ENCODE measurements at places on chromosomes 12 and 14.

DNA sequence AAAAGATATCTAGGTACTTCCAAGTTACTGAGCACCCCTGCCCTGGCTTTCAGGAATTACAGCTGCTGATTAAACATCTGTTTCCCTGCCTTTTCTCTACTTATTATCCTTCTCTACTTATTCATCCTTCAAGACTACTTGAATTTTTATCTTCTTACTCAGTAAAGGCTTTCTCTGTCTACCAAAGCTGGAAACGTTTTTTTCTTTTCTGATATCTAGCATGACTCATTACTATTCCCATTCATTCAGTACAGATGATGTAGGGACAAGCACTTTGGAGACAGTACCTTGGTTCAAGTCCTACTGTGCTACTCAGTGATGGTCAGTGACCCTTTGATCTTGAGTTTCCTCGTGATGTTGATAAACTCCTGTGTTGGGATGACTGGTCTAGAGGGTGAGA is 848.7 kb downstream of the NRXN3 start:
- DNase-seq: no peak

DNA sequence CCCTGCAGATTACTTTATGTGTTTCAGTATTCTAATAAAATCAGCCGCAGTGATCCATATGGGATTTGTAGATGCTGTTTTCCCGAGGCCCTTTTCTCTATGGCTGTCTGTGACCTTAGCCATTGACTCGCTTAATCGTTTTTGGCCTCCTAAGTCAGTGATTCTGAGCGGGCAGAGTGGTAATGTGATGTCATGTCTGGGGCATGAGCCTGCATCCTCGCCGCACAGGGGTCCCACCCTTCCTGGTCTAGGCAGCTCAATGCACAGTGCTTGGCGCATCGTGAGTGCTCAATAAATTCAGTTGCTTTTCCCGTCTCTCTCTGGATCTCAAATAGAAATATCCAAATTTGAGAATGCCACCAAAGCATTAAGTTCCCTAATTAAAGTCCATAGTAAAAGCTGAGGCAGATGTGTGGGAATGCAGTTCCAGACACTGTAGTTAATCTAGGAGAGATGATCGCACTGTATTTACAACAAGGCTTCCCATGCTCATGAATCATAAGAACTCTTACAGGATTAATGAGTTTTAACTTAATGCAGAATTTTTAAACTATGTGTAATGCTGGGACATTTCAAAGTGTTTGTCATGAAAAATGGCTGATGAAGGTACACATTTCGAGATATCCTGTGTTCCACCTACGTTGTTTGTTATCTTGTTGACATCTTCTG is 29.3 kb downstream of the HMGA2 start:
- DNase-seq: no peak

GRCh38 chr14:51743588-51744000 is 91.9 kb downstream of the FRMD6 start:
- no peak for DNase-seq

GRCh38 chr12:124842800-124843510 is 20.7 kb downstream of the SCARB1 start:
- no peak for DNase-seq

All from hematopoietic multipotent progenitor cell treated with erythropoietin and hydrocortisone succinate and interleukin-3 and kit ligand, for 15 days (in vitro differentiated cells).